ENCODE measurements at places on chromosomes 3 and 15.

DNA sequence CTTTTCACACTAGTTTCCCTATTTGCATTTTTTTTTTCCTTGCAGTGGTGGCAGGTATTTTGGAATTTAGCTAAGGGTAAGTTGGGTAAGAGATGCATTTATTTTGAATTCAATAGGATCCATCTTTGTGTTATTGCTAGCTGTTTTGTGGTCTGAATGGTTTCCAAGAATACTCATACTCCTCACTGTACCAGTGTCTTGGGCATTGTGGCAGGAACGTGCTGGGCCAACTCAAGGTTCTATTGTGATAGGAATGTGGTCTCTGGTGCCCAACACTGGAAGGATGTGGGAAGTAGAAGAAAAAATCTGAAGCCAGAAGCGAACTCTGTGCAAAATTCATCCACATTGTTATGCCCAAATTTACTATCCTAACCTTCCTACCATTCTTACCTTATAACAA is 135.6 kb downstream of the RBMS3 start:
- no peak for DNase-seq

- no peak for DNase-seq
These were observed 340.7 kb downstream of the CNTN3 start for GRCh38 chr3:74273555-74274402.

GRCh38 chr3:123758081-123758564 is 126.0 kb downstream of the MYLK start:
- DNase-seq = no peak

- no peak for DNase-seq
These were observed 194.7 kb downstream of the DTWD1 start for GRCh38 chr15:49815526-49815925.

GRCh38 chr3:152261329-152261728 is 7.4 kb upstream of the MBNL1 start:
- no peak for DNase-seq

GRCh38 chr15:90261811-90262210 is 3.7 kb upstream of the NGRN start:
- no peak for DNase-seq

GRCh38 chr3:89932882-89933281 is 825.5 kb downstream of the EPHA3 start:
- DNase-seq = no peak

GRCh38 chr3:141087076-141087777 is 36.1 kb downstream of the SPSB4 start:
- DNase-seq = no peak

DNA sequence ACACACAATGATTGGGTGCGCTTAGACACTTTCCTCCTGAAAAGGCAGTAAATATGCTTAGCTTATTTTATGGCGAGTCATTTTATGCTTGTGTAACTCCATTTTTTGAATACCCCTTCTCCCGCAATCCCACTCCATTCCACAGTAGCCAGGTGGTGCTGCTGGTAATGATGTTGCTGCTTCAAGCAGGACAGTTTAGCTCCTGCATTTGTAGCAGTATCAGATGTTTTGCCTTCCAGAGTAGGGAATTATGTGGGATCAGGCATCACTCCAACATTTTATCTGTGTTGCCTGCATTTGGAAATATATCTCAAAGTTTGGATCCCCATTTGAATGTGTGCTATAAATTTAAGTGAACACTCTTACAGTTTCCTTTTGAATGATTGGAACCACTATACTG is 302.1 kb upstream of the SGO1 start:
- DNase-seq = no peak

DNA sequence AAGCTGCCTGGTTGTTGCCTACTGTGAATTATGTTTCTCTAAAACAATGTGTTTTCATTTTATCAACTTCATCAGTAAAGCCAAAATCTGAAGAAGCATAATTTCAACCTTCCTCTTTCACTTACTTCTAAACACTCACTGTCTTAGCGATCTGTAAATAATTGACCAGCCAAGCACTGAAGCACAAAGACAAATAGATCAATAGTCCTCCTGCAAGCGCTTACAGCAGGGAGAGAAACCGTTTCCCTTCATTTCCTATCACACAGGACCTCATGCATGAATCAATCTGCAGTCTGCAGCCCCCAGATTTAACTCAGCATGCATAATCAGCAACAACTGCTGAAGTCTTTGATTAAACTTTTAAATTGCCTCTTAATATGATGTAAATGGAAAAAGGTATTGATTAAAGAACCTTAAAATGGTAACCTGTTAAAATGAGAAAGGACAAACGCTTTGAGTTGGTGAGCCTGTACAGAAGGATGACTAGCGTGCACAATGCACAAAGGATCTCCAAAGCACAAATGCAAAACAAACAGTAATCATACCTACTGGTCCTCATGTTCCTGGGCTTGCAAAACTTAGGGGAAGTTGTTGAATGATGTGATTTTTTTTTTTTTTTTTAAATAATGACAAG is 370.2 kb upstream of the ZNF385D start:
- no peak for DNase-seq

GRCh38 chr15:73979636-73980035 is 12.5 kb downstream of the STOML1 start:
- no peak for DNase-seq

- no peak for DNase-seq
These were observed 28.7 kb upstream of the ALPK3 start for GRCh38 chr15:84788500-84788899.

DNA sequence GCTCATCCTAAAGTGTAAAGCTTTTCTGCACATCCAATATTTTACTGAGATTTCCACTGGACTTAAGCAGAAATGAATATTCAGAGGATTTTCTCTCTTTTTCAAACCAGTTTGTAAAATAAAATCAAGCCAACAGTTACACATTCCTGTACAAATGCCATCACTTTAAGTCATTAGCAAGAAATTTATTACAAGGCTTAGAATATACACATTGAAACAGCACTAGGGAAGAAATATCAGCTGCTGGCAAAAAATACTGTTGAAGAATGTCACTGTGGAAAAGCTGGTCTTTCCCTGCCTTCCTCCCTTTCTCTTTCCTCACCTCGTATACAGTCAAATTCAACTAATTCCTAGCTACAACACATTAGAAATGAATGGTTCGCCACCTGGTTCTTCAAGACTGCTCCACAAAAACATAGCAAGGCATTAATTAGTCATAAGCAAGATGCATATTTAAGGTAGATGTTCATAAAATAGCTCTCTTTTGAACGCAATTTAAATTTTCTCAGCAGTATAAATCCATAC is 21.3 kb downstream of the PLOD2 start:
- DNase-seq = no peak

GRCh38 chr3:3127432-3128010 is 781 bp downstream of the TRNT1 start:
- no peak for DNase-seq

DNA sequence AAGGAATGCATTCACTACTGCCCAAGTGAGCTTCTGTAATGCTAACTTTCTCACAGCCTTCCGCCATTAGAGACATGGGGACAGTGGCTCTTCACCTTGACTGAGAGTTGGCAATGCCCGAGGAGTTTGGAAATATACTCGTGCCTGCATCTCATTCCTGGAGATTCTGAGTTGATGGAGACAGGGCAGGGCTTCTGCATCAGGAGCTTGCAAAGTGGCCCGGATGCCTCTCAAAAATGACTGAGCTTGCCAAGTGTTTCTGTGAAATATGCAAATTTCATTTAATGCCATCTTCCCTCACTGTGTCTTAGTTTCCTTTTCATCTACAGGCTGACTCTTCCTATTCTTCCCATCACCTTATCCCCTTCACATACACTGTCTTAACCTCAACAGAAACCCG is 346.2 kb downstream of the GRM7 start:
- DNase-seq = no peak

All from CMK (cell line).